Cardiac septum (tissue), 1 donor: ENCODE measurements at places on chromosomes 3 and 15. TPM values are rescaled to one million over a fixed set of nuclear protein-coding genes. Genes with fewer than 3 reads are reported as not detected.

The TGM4 gene
- not detected for total RNA-seq

DNA sequence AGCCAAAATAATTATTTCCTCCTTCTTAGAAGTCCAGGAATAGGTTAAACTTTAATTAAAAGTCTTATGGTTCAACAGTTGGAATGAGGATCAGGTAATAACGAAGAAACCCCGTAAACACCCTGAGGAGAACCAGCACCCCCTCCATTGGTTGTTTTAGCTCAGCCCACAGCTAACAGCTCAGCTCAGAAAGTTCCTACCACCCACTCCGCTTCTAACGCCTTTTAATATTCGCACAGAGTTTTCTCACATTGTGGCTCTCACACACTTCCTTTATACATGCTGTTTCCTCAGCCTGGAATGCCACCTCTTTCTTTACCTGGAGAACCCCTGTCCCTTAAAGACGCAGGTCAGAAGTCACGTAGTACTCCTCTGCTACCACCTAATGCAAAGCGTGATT is 17.0 kb downstream of the CX3CR1 start:
- DNase-seq = no peak

- DNase-seq = no peak
Measured at GRCh38 chr3:126980266-126980811, 2.6 kb upstream of the PLXNA1 start.

- no peak for DNase-seq
Measured at GRCh38 chr3:187770224-187770623, 25.0 kb upstream of the BCL6 start.

- DNase-seq = no peak
Measured at GRCh38 chr3:123700791-123701722, 116.2 kb upstream of the HACD2 start.

The TNNC1 gene
- 8,054 TPM for total RNA-seq

The CCR3 gene
- total RNA-seq = not detected

- no peak for DNase-seq
Measured at GRCh38 chr15:79562403-79562815, 130.3 kb downstream of the MINAR1 start.

The IQCH gene
- total RNA-seq = 0.94 TPM

GRCh38 chr3:11818033-11818432 is 28.7 kb downstream of the TAMM41 start:
- no peak for DNase-seq

The VWA5B2 gene
- total RNA-seq = not detected

DNA sequence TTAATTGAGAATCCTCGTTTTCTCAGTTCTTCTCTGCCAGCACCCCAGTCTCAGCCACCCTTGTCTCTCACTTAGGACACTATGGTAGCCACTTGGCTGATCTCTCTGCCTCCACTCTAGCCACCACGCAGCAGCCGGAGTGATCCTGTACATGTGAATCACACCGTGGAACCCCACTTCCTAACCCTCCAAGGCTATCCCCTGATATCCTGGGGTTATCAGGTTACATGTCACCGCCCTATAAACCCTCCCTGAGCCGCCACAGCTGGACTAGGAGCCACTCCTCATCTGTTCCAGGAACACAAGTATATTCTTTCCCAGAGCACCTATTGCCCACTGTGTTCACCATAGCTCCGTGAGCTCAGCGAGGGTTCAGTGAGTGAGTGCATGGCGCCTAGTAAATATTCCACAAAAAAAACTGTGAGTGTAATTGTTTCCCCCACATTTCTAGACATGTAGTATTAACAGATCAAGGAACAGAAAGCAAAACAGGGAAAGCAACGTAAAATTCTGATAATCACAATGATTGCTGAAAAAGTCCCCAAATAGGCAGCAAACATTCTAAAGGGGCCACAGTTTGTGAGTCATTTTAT is 661 bp upstream of the PARP14 start:
- DNase-seq = no peak

GRCh38 chr3:182220013-182220412 is 508.3 kb downstream of the SOX2 start:
- DNase-seq = no peak

GRCh38 chr15:57319226-57319918 is 56.9 kb upstream of the CGNL1 start:
- no peak for DNase-seq

The SPATA12 gene
- not detected for total RNA-seq

DNA sequence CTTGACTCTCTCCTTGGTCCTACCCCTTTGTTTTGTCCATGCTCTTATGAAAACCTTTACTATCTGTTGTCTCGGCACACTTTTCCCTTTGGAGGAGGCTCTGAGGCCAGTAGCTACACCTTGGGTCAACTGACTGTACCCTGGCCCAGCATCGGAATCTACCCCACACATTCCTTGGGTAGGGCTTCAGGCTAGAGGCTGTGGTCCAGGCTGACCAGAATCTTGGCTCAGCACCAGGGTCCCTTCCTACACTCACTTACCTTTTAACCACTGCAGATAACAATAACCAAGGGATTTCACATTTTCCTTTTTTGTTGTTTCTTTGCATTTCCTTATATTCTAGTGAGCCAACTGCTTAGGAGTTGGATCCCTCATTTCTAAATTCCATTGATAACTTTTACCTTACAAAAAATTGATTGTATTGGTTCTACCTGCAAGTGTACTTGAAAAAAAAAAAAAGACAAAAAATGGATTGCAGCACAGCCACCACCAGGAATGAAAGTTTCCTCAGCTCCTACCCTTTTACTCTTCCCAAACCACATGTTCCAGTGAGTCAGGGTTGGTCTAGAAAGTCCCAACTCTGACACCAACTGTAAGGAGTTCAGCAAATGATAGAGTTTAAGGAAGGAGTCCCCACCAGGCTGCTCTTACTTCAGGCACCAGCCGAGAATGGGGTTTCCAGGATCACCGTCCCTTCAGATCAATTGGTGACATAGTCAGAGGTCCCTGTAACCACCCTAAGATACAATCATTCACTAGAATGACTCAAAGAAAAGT is 95.6 kb downstream of the FBLN2 start:
- DNase-seq = no peak

DNA sequence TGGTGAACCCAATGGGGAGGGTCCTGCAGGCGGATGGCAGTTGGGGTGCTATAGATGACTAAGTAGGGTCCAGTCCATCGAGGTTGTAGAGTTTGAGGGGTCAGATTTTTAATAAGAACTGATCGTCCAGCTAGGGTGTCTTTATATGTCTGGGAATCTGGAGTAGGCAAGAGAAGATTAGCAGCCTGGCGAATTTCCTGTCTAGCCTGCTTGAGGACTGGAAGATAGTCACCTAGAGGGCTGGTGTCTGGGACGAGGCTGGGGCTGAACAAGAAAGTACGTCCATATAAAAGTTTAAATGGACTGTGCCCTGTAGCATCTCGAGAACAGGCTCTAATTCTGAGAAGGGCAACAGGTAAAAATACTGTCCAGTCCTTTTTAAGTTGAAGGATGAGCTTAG is 6.7 kb upstream of the IP6K2 start:
- no peak for DNase-seq
